Neural progenitor cell (in vitro differentiated cells): ENCODE measurements at places on chromosomes 4 and X.

DNA sequence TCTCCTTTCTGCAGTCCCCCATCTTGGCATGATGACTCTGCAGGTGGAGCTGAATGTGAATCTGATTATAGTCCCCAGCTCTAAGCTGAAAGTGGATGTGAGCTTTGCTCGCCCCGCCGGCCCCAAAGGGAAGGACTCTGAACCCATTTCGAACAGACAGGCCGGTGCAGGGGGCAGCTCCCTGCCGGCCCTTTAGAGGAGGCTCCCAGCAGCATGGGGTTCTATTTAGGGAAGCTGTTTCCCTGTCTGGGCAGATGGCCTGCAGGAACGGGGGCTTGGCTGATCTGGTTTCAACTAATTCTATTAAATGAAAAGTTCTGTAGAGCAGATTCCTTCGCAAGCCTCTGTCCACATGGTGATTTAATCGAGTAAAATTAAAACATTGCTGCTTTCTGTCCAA, 104.8 kb upstream of the MSX1 start:
- peak; percentile 24 for DNase-seq

GRCh38 chrX:119235051-119235511, 1.0 kb upstream of the PGRMC1 start:
- peak; percentile 41 for DNase-seq

GRCh38 chrX:101360390-101360789, 11.8 kb upstream of the TIMM8A start:
- no peak for DNase-seq

GRCh38 chr4:25970691-25971432, 56.8 kb downstream of the SMIM20 start:
- DNase-seq: peak; percentile 69

DNA sequence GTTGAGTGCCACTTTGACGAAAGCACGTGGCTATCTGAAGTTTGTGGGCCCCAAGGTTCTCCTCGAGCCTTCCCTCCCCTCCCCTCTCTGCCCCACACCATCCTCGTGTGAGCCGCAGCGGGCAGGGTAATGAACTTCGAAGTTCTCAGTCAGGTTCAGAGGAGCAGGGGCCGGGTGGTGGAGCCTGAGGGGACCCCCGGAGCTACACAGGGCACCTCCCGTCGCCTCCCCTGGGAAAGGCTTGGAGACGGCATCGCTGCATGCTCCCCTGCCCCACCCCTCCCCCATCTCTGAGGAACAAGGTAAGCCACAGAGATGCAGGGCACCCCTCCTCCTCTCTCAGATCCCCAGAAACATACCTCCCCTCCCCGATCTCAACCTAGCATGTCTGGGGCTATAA, 2.8 kb upstream of the NKX1-1 start:
- DNase-seq: no peak
